ENCODE measurements at places on chromosomes 4 and X.

DNA sequence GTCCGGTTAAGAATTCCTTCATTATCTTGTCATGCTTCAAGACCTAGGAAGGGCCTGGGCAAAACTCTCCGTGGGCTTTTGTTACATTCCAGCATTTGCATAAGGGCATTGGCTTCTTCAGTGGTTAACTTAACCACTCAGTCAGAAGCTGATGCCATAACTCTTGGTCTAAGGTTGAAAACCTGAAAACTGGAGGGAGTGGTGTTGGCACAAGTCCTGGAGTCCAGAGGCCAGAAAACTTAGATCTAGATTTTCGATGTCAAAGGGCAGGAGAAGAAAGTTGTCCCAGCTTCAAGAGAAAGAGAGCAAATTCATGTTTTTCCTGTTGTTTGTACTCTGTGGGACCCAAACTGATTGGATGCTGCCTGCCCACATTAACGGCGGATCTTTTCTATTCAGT, 86.6 kb upstream of the GC start:
- DNase-seq, result no peak

DNA sequence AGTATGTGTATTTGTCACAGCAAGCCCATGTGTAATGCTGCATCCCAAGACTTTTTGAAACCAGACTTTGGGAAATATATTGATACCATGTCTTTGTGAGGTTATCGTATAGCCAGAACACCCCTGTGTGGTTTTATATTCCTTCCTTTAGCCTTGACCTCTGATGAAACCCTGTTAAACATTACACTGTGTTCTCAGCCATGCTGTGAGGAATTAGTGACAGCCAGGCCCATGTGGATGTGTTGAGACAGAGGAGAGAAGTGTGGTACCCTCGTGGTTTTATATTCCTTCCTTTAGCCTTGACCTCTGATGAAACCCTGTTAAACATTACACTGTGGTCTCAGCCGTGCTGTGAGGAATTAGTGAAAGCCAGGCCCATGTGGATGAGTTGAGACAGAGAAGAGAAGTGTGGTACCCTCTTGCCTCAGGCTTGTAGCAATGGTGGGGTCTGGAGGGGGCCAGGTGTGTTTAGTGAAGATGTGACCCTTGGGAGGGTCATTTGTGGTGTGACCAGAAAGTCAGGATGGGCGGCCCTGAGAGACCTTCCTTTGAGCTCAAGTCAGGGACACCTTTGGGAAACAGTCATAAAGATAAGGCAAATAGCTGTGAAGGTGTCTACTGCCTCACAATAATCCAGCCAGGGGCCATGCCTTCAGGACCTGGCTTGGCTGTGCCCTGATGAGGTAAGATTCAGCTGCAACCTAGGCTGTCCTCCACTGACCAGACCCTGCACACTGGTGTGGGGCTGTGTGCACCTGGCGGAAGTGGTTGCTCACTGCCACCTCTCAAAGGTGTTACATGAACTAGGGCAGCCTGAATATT, 110.0 kb downstream of the IRF2 start:
- no peak for DNase-seq

GRCh38 chrX:1385253-1386223, 6.4 kb downstream of the SLC25A6 start:
- no peak for DNase-seq

- DNase-seq, result no peak
Measured at GRCh38 chrX:119252716-119253115, 16.6 kb downstream of the PGRMC1 start.

- DNase-seq, result no peak
Measured at GRCh38 chr4:8086783-8087445, 71.7 kb downstream of the ABLIM2 start.

- DNase-seq, result no peak
Measured at GRCh38 chrX:39750256-39750790, 347.4 kb downstream of the BCOR start.

DNA sequence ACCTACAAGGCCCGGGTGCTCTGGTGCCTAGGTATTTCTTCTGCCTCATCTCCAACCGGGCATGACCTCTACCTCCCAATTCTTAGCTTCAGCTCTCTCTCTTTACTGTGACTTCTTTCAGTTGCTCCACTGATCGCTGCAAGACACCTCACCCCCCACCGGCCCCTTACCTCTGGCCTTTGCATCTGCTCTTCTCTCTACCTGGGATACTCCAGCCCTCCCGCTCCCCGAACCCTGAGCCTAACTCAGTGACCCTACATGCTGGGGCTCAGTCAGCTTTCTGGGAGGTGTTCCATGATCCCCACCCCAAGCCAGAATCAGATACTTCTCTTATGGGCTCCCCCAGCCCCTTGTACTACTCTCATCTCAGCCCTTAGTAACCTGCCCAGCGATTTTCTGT, 99.6 kb downstream of the EFNB1 start:
- no peak for DNase-seq

DNA sequence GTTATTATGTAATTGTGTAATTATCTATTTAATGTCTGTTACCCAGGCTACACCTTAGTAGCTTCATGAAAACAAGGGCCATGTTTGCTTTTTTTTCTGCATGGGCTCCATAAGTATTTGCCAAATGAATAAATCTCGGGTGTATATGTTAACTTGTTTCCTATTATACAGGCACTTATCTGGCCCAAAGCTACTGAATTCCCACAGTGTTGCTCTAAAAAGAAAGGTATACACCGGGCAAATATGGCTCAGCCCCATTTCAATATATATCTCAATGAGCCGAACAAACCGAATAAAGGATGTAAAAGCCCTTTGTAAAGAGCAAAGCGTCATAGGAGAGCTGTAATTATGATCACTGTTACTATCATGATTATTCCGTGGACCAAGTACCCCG, 767 bp downstream of the PAQR3 start:
- DNase-seq, result no peak

GRCh38 chr4:2417765-2418649, at the start of gene ZFYVE28:
Gene ZFYVE28 (minus strand): TSS chr4:2418645. CDS start chr4:2418323, 322 bp downstream.
- DNase-seq, result no peak

DNA sequence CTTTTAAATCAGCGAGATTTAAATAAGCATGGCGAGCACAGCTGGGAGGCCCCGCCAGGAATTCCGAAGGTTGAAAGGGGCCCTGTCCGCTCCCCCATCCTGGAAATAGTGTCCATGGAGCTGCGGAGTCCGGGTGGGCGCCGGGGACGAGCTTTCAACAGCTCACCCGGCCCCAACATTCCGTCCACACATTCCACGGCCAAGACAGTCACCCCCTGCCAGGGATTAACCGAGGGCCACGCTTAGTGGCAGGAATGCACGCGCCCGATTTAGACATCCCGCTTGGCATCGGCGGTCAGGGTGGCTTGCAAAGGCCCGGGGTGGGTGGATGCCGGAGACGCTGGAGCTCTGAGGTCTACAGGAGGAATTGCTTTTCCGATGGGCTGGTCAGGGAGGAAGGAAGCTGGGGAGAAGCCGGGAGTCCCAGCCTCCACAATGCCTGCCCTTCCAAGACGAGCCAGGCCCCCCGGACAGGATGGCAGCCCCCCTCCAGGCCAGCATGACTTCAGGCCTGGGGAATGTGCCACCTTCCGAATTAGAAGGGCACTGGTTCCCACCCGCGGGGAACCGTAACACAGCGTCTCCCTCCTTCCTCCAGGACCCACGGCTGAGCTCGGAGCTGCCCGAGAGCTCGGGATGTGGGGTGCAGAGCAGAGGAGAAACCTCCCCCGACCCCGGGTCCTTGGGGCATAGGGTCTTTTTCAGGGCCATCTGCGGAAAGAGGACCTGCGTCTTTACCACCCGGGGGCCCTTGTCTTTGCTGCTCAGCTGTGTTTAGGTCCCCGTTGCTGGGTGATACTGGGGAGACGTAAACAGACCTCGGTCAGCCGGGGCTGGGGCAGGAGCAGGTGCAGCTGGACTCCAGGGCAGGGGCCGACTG, 26.9 kb upstream of the PPP2R3B start:
- no peak for DNase-seq

- no peak for DNase-seq
Measured at GRCh38 chr4:97605932-97606331, 537.3 kb downstream of the STPG2 start.

GRCh38 chr4:138241281-138242075, 671 bp downstream of the SLC7A11 start:
- DNase-seq, result no peak

DNA sequence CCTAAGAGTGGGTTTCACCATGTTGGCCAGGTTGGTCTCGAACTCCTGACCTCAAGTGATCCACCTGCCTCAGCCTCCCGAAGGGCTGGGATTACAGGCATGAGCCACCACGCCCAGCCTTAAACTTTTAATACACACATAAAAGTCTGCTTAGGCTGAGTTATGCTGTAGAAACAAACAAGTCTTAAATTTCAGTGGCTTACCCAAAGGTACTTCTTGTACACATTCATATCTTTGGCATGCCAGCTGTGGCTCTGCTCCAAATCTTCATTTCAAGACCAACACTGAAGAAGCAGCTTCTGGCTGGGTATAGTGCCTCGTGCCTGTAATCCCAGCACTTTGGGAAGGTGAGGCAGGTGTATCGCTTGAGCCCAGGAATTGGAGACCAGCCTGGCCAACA, 80.3 kb downstream of the PPEF2 start:
- DNase-seq, result no peak

DNA sequence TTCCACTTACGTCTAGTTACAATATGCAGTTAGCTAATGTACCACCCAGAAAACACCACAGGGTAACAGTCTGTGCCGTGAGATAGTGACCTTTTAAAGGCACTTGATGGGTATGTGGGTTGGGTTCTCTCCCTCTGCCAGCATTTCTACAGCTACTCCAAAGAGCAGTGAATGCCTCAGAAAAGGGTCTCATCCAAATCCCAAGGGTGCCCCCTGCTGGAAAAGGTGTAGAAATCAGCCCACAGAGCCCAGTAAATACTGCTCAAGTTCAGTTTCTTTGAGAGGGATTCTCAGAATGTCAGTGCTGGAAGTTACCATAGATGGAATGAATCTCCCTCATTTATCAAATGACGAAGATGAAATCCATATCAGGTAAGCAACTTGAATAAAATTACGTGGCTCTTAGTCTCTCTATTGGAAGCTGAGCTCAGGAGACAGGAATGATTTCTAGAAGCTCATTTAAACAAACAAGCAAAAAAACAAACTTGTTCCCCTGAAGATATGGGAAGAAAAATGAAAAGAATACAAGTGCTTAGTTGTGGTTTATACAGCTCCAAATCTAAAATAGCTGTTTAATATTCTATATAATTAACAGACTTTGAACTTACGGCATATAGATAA, 9.5 kb downstream of the RNF175 start:
- DNase-seq, result peak; percentile 47

GRCh38 chr4:80990851-80991250, 39.7 kb upstream of the BMP3 start:
- no peak for DNase-seq

- DNase-seq, result no peak
Measured at GRCh38 chr4:189787216-189788031, 153.2 kb upstream of the FRG1 start.

- no peak for DNase-seq
Measured at GRCh38 chrX:78769946-78770345, 22.4 kb downstream of the LPAR4 start.

GRCh38 chr4:10853196-10853595, 168.6 kb upstream of the CLNK start:
- DNase-seq, result no peak

DNA sequence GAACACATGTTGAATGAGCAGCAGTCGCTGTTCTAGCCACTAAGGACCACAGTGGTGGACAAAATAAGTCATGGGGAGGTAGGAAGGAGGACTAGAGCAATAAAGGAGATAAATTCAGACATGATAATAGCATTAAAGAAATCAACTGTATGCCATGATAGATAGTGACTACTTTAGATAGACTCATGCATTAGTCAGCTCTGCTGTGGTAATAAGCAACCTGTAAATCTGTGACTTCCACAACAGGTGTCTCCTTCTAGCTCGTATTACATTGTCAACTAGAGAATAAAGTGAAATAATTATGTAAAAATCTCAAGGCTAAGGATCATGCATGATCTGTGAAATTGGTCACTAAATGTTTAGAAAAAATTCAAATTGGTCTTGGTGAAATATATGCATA, 77.9 kb downstream of the WWC2 start:
- DNase-seq, result no peak

- DNase-seq, result no peak
Measured at GRCh38 chr4:141352331-141352730, 131.6 kb downstream of the ZNF330 start.

DNA sequence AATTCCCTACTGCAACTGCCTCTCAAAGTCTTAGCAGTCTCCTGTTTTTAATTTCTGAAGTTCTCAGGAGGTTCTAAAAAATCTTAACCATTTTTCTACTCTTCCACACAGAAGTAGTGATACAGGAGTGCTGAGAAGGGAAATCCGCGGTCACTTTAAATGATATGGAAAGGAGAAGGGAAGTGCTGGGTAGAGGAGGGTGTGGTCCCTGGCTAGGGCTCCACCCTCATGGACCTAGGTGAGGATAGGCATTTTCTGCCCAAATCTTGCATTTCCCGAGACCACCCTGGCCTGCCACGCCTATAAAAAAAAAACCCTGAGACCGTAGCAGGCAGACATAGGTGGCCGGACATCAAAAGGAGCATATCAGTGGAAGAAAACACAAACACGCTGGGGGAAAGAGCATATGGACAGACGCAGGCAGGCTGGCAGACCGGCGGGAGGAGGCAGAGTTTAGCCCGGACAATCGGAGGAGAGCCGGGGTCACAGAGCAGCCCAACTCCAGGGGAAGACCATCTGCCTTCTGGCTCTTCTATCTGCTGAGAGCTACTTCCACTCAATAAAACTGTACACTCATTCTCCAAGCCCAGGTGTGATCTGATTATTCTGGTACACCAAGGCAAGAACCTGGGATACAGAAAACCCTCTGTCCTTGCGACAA, 85.7 kb downstream of the POU3F4 start:
- no peak for DNase-seq

DNA sequence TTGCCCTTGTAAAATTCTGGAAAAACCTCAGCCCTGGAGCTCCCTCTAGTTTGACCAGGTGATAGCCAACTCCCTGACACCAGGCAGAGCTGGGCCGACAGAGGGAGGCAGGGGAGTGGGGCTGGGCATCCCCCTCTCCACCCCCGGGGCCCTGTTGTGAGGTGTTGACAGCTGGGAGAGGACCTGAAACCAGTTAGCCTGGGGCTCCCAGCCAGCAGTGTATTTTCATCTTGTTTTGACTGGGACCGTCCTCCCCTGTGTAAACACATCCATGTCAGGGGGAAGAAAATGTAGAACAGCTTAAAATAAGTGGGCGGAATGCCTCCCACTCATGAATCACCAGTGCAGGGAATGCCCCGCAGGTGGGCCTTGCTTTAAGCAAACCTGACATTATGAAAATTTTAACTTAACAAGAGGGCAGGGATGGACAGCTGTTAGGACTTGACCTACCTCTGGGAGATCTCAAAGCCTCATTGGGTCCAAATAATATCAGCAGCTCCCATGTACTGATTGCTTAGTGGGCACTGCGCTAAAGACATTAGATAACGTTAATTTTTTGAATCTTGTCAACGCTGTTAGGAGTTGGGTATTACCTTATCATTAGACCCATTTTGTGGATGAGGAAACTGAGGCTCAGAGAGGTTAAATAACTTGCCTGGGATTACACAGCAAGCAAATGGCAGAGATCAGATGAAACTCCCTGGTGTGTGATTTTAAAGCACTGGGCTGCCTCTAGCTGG, 45.9 kb downstream of the TSC22D3 start:
- no peak for DNase-seq

- no peak for DNase-seq
Measured at GRCh38 chr4:84651499-84651898, 68.6 kb downstream of the CDS1 start.

All from Panc1 (cell line).